Mesendoderm (in vitro differentiated cells): ENCODE measurements at places on chromosomes 3 and 15.
A peak's percentile ranks its signal among the peaks of the same experiment; 100 is the strongest.

DNA sequence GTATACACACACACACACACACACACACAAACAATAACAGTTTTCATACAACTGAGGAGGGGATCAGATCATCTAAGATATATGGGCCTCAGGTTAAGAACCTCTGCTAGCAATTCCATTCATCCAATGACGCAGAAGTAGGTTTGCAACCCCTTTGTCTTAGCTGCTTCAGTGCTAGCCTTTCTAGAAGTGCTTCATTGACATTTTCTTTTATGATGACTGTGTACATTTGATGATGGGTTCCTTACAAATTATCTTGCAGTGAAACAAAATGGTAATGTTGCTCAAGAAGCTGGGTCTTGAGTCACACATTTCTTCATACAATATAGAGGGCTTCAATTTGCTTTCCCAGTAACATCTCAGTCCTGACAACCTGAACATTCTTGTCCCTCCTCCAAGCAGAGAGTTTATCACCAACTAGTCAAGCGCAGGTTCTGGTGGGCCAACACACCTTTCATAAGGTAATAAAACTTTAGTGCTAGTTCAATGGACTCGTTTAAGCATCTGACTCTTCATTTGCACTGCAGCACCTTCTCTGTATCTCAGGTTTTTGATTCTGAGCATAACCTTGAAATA lies 269.5 kb downstream of the CNTN3 start:
- DNase-seq: no peak

- DNase-seq: no peak
These were observed 607.5 kb upstream of the NAALADL2 start for GRCh38 chr3:174251681-174252080.

GRCh38 chr15:66298803-66299251 lies 5.5 kb downstream of the DIS3L start:
- peak; percentile 69 for DNase-seq

GRCh38 chr3:187507905-187508304 lies 139.7 kb downstream of the RTP4 start:
- no peak for DNase-seq

GRCh38 chr15:101651554-101652097 lies 555 bp downstream of the TM2D3 start:
- peak; percentile 52 for DNase-seq

DNA sequence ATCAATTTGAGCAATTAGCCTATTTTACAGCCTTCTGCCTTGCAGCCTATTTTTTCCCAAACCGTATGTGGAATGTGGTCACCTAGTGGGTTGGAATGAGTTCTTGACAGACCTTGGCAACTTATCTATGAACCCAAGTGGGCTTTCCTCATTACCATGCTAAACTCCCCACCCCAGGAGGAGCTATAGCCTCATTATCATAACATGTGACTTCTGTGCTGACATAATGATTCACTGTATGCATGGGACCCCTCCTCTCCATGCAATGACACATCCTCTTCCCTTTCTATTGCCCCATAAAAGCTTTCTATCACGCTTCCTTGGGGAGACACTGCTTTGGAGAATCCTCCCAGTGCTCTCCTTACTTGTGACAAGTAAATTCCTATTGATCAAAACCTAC lies 83.5 kb upstream of the FHIT start:
- DNase-seq: peak; percentile 95

GRCh38 chr3:169146866-169147237 lies 516.7 kb downstream of the MECOM start:
- peak; percentile 87 for DNase-seq

DNA sequence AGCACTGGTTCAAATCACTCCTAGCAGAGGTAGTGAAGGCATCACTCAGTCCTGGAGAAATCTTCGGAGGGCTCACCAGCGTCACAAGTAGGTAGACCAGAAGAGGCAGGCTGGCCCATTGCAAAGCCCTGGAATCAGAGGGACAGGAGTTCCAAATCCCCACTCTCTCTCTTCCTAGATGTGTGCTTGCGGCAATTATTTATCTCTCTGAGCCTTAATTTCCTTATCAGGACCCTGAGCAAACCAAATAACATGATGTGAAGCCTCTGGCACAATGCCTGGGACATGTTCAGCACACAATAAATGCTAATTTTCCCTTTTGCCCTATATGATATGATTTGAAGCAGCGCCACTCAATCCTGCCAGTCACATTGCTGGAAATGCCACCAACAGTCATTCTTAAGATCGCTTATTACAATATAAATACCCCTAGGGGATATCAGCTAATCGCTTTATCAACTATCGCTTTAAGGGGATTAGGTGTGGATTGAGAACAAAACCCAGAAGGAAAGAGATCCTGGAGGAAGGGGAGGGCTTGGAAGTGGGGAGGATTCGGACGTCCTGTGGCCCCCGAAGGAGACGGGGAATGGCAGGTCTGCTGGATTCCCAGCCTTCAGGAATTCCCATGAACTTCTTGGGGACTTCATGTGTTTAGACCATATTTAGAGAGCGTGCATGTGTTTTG lies 59.5 kb upstream of the TSEN2 start:
- peak; percentile 58 for DNase-seq

DNA sequence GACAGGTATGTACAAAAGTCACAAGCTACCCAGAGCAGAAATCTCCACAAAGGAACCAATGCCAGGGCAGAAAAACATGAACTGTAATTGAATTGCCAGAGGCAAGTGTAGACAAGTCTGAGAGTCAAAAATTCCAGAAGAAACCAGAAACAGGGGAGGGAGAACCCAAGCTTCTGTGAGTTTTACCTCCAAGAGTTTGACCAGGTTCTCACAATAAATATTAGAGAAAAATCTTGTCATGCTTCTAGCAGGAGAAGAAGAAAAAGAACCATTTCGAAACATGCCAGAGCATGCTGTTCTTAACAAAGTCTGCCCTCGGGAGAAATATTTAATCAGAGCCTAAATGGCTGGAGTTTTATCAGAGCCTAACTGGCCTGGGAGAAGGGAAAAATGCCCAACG lies 32.5 kb upstream of the AP3B2 start:
- no peak for DNase-seq

- DNase-seq: no peak
These were observed 75.4 kb downstream of the PLCL2 start for GRCh38 chr3:16960125-16960524.

- DNase-seq: no peak
These were observed 164.5 kb downstream of the WNT7A start for GRCh38 chr3:13715167-13715954.

GRCh38 chr3:157404381-157404780 lies 32.3 kb upstream of the PTX3 start:
- no peak for DNase-seq

DNA sequence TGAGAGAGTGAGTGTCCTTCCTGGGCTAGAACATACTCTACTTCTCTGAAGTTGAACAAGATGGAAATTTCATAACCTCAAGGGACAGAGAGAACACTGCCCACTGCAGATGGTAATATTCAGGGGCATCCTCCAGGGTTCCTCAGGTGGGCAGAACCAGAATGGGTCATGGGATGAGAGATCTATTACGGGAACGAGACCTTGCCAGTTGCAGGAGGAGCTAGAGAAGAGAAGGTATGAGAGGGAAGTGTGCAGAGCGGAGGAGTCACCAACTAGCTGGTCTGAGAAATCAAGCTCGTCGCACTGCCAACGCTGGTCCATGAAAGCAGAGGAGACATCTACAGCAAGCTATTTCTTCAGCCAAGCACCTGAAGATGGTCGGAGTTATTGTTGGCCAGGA lies 184.7 kb downstream of the TJP1 start:
- DNase-seq: no peak

- no peak for DNase-seq
These were observed 14.7 kb downstream of the FILIP1L start for GRCh38 chr3:100099621-100100020.

DNA sequence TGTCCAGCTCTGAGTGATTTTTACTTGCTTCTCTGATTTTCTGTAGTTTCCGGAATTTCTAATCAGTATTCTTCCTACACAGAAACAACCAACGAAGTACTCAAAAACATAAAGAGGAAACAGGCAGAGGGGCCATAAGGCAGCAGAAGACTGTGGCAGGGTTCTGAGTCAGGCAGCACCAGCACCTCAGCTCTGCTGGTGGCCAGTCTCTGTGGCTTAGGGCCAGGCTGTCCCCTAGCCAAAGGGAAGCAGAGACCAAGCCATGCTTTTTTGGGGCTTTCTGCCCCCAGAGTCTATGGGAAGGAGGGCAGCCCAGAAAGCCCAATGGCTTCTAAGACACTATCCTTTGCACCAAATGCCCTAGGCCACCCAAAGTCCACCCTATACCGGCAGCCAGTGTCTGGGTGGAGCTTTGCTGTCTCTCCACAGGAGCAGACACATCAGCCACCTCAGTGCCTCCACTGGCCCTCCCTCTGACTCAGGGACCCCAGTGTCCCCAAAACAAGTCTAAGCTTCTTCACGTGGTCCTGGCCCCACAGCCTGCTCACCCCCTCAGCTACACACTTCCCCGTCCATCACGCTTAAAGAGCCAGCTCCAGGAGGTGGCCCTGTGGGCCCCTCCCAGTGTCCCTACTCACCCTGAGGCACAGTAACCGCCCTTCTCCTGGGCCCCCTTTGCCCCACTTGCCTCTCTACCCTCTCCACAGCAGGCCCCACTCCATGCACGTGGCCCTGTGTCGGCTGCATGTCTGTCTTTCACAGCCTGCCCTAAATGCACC lies 46.2 kb downstream of the CCDC12 start:
- DNase-seq: no peak

DNA sequence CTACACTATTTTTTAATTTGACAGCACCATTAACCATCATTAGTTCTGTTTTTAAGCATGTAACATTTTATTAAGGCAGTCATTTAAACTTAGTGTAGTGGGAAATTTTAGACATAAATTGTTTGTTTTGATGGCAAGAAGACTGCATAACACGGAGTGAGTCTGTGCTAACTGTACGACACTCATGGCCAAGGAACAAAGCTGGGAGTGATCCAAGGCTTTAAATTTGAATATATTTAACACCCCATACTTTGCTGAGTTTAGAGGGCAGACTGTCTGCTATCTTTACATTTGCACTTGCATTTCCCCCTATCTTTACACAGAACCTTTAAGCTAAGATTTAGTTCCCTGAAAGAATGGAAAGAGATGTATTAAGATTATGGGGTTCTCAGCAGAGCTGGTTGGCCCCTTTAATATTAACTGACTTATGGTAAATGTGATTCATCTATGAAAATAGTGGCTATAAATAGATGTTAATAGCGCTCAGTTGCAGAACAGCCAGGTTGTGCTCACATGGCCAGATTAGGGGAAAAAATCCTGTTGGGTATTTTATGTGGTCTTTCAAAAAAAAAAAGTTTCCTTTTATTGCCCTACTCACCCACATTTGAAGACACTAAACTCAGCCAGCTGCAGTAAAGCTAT lies 120.7 kb downstream of the CMSS1 start:
- DNase-seq: no peak

DNA sequence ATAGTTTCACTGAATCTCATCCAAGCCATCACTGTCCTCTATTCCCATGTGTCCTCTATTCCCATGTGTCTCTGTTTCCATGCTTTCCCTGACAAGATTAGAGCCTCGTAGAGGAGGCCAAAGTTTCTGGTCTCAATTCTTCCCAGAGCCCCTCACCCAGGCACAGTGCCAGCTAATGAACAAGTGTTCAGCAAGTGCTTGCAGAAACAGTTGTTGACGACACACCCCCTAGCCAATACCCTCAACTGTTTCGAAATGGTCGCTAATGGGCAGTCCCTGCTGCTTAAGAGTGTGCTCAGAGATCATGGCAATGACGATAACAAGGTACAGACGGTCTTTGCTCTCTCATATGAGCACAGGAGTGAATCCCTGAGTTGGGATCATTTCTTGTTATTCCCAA lies 73.4 kb downstream of the FAM174B start:
- DNase-seq: no peak

GRCh38 chr3:189308608-189309007 lies 136.8 kb downstream of the TPRG1 start:
- no peak for DNase-seq

DNA sequence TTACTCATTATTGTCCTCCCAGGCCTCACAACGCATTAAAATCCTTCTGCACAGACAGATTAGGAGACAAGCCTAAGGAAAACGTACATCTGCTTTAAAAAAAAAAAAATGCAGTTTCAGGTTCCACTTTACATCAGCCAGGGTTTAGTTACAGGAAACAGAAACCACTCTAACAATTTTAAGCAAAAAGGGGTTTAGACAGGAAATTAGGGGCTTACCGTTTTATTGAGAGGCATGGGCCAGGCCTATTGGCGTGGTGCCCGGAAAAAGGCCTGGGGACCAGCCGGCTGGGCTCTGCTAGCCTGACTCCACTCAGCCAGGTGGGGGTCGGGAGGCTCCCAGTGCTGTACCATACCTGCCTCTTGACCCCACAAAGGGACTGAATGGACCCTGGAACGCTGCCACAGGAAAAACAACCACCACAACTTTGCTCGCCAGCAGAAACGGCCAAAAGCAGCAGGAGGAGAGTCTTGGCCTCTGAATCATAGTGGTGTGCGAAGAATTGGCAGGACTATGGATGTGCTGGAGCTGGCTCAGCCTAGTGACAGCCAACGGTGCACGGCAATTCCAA lies 124.3 kb downstream of the CHSY1 start:
- DNase-seq: no peak

DNA sequence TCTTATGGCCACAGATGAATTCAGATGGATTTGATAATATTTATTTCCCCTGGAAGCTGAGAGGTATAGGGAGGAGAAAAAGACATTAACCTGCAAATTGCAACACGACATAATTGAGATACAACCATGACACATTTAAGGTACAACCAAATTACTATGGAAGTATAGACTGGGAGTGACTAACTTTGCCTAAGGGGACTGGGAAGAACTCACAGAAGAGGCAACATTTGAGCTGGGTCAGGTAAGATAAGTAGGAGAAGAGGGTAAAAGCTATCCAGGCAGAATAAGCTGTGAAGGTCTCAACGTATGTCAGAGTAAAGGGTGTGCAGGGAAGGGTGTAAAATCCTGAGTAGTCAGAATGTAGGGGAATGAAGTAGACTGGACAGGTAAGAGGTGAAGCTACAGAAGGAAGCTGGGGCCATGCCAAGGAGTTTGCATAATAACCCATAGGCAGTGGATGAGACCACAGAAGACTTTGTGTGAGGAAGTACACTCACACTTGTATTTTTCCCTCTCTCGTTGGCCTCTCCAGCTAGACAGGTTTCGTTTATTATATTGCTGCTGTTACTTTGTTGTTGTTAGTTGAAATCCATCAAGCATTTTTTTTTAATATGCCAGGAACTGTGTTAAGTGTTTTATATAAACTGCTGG lies 28.0 kb upstream of the PTX3 start:
- no peak for DNase-seq

GRCh38 chr15:56252386-56252785 lies 8.7 kb upstream of the RFX7 start:
- no peak for DNase-seq

- no peak for DNase-seq
These were observed 138.3 kb upstream of the TSPAN3 start for GRCh38 chr15:77209221-77209620.

DNA sequence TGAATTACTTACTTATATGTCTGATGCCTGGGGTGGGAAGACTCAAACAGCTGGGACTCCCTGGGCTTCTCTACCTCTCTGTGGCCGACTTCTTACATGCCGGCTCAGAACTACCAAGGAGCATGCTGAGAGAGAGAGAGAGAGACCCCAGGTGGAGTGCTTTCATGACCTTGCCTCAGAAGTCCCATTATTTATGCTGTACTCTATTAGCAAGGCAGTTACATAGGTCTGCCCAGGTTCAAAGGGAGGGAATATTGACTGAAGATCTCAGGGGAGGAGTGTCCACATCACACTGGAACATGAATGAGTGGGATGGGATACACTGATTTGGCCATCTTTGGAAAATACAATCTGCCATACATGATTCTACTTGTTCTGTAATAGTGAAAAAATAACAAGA lies 16.2 kb downstream of the CCDC32 start:
- DNase-seq: no peak
